Vein endothelial cell (primary cell): ENCODE measurements at places on chromosomes 3 and 15. TPM values are rescaled to one million over a fixed set of nuclear protein-coding genes. Genes with fewer than 3 reads are reported as not detected.

CCDC50 gene
- 132 and 216 TPM in 2 replicates for total RNA-seq

CTXND1 gene
- not detected in 2 replicates for total RNA-seq

TAGLN3 gene
- not detected in 2 replicates for total RNA-seq

GOLGA6A gene
- total RNA-seq, result not detected in 2 replicates

MYEF2 gene
- 15.0 and 20.4 TPM in 2 replicates for total RNA-seq

GUCA1C gene
- not detected in 2 replicates for total RNA-seq

LRRC15 gene
- under 0.01 TPM in 1 of 2 replicates, not detected in the other for total RNA-seq

EPHA6 gene
- total RNA-seq, result under 0.01 and 0.48 TPM in 2 replicates

CHRM5 gene
- total RNA-seq, result not detected in 2 replicates

NPAP1 gene
- not detected in 2 replicates for total RNA-seq

LRRC31 gene
- total RNA-seq, result not detected in 2 replicates

GOLGA6L25 gene
- not detected in 2 replicates for total RNA-seq

OXNAD1 gene
- total RNA-seq, result 7.5 and 10.7 TPM in 2 replicates
